Stimulated activated CD4-positive, alpha-beta T cell treated with anti-CD3 and anti-CD28 coated beads, Interleukin-12 subunit alpha, Interleukin-12 subunit beta, amount 100 ng/mL, for 24 hours (primary cell): ENCODE measurements at places on chromosomes 16 and 17.
A peak's percentile ranks its signal among the peaks of the same experiment; 100 is the strongest.

- DNase-seq, result no peak
Measured at GRCh38 chr17:82114447-82114846, 16.4 kb upstream of the FASN start.

DNA sequence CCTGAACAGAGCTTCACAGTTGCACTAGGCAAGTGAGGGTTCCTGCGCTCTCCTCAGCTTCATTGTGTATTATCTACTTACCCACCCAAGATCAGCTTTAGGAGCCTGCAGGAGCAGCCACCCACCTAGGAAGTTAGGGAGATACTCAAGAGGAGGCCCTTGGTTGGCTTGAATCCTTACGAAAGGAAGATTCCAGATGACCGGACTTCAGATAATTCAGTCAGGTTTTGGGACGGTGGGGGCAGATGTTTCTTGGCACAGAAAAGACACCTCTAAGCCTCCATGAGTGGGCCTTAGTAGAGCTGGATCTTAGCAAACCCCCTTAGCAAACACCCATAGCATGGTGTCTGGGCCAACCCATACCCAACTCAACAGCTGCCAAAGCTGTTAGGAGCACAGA lies 2.4 kb upstream of the CBFB start:
- no peak for DNase-seq

DNA sequence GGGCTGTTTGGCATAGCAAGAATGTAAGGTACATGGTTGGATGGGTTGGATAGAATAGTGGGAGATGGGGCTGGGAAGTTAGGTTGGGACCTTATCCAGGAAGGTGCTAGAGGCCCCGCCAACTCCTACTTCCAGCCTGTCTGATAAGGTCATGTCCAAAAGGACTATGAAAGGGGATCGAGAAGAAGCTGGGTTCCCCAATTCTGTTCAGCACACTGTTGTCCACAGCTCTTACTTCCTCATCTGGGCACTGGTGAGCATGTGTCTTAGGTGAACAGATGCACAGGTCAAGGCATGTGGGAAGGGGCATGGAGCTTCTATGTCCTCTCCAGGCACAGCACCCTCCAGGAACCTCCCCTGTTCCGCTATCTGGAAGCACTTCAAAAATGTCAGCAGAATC lies 5.6 kb upstream of the ULK2 start:
- DNase-seq, result no peak

GRCh38 chr17:13176436-13176835 lies 158.6 kb upstream of the ELAC2 start:
- no peak for DNase-seq

DNA sequence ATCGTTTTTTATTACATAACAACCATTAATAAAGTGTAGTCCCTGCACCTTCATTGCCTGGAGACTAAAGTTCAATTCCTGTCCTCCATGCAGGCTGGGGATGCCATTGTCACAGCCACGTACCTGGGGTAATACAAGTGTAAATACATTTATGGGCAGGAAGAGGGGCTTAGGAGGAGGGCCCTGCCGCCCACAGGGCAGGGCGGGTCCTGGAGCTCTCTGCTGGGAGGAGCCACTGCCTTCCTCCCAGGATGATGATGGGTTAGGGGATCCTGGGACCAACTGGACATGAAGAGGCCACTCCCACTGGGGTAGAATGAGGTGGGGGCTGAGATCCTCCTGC lies 44.1 kb upstream of the SLC38A10 start:
- no peak for DNase-seq

GRCh38 chr16:86016201-86016965 lies 117.4 kb downstream of the IRF8 start:
- peak; percentile 32 for DNase-seq

DNA sequence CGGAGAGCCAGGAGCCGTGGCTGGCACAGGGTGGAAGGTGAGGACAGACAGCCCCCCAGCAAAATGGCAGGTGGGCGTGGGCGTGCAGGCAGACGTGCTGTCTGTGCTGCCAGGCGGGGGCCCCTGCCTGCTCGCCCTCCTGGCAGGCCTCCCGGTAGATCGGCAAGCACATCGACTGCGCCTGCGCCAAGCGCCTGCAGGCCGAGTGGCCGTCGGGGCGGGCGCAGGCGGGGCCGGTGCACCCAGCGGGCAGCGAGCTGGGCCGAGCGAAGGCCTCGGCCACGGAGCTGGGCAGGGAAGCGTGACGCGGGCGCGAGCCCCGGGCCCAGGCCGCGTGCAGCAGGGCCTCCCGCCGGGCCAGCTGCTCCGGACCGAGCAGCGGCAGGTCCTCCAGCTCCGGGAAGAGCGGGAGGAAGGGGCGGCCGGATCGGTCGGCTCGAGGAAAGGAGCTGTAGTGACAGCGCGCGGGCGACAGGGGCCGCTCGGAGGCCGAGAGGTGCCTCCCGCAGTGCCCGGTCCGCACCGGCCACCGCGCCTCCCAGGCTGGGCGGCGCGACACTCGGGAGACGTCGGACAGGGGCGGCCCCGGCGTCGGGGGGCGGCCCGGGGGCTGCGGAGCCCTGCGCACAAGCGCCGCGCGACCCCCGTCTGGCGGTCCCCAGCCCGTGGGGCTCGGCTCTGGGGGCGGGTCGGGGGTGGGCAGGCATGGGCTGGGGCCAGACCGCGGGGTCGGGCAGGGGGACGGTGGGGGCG lies 16.9 kb downstream of the GRIN2C start:
- no peak for DNase-seq

DNA sequence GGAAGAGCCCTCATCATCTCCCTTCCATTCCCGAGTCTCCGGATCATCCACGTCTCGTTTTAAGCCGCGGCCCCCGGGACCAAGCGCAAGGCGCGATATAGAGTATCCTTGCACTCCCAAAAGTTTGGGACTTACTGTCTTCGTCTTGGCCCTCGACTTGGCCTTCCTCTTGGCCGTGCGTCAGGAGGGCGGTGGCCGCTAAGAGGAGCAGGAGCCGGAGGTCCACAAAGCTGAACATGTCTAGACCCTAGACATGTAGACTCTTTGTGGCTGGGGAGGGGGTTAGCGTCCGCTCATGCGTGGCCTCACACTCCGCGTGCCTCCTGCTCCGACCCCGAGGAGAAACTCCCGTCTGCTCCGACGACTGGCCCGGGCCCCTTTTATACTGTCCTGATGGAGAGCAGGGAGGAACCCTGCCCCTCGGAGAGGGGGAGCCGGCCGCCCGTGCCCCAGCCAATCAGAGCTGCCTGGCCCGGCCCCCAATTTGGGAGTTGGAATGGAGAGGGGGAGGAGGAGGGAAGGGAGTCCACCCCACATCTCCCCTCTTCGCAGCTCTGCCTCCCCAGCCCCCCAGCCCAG lies at the start of gene COL1A1:
COL1A1 (minus strand) TSS at position 356 of the 579 bp plus-strand sequence; CDS start at position 238, 118 bp downstream.
- DNase-seq, result no peak

- no peak for DNase-seq
Measured at GRCh38 chr16:19879241-19879792, 5.3 kb downstream of the GPRC5B start.

GRCh38 chr16:53064081-53064578 lies 9.3 kb downstream of the CHD9 start:
- DNase-seq, result no peak

- DNase-seq, result no peak
Measured at GRCh38 chr17:80397686-80398085, 17.3 kb upstream of the ENDOV start.

- DNase-seq, result no peak
Measured at GRCh38 chr17:12342609-12343435, 322.1 kb downstream of the MAP2K4 start.

GRCh38 chr17:82881900-82882714 lies 42.3 kb upstream of the ZNF750 start:
- no peak for DNase-seq

DNA sequence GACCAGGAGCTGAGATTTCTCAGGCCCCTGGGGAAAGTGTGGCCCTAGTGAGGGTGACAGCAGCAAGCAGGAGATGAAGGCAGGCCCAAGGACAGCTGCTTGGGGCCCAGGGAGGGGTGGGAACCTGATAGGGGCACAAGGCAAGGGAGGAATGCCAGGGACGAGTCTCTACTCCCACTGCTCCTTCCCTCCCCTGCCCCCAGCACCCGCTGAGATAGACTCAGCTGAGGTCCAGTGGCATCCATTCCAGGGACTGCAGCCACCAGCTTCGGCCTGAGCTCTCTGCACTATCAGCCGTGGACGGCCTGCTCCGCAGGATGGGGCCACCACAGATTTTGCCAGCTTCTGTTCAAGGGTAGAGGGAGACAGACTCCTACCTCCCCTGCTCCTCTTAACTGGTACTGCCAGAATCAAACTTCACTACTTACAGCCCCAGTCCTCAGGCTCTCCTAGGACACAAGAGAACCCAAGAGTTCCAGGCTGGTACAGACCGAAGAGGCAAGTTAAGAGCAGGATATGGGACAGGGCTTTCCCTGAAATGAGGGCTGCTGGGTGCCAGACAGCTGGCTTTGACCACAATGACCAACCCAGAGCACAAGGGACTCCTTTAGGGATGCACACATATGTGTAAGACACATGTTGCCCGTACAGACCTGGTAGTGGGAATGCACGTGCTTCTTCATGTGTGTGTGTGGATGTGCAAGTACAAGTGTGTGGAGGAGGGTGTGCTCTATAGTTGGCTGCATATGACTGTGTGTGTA lies 5.5 kb downstream of the CACNB1 start:
- no peak for DNase-seq

GRCh38 chr16:88287219-88287618 lies 95.5 kb upstream of the ZNF469 start:
- DNase-seq, result no peak

DNA sequence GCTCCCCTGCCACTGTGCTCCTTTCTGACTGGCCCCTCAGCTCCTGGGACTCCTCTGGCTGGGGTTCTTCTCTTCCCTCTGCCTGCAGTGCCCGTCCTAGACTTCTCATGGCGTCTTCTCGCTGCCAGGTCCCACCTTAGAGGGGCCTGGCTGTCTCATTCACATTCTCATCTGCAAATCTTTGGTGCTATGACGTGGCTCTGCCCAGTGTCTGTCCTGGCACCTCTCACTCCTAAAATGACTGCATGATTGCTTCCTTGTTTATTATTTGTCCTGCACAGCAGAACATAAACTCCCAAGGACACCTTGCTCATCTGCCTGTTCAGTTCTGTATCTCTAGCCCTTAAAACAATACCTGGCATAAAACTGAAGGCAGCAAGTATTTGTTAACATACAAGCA lies 18.5 kb upstream of the ALDH3A2 start:
- no peak for DNase-seq

DNA sequence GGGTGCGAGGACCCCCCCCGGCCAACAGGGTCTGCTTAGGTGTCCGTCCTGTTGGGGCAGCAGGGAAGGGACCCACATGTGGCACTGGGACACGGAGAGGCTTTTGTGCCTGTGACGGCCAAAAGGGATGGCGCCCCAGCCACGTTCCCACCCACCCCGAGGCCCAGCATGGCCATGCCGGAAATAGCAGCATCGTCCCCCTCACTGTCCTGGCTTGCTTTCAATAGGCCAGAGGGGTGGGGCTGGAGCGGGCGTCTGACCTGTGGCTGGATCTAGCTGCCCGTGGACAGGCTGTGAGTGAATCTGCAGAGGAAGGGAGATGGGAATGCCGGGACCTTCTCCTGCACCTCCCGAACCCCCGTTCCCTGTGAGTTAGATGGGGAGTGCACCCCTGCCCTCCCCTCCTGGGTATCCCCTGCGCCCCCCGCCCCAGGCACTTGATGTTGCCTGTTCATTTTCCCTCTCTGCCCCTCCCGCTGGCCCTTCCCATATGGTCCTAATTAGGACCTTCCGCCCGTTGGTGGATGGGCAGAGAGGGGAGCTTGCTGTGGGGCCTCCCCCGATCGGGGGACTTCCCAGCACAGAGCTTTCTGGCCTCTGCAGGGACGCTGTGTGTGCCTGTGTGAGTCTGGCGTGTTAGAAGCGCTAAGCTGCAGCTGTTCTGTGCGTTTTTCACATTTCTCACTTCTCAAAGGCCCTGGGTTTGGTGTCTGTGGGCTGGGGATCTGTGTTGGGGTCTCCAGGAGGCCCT lies 292.8 kb downstream of the SEC14L1 start:
- no peak for DNase-seq

- no peak for DNase-seq
Measured at GRCh38 chr16:78902321-78902720, 698.2 kb downstream of the MAF start.

DNA sequence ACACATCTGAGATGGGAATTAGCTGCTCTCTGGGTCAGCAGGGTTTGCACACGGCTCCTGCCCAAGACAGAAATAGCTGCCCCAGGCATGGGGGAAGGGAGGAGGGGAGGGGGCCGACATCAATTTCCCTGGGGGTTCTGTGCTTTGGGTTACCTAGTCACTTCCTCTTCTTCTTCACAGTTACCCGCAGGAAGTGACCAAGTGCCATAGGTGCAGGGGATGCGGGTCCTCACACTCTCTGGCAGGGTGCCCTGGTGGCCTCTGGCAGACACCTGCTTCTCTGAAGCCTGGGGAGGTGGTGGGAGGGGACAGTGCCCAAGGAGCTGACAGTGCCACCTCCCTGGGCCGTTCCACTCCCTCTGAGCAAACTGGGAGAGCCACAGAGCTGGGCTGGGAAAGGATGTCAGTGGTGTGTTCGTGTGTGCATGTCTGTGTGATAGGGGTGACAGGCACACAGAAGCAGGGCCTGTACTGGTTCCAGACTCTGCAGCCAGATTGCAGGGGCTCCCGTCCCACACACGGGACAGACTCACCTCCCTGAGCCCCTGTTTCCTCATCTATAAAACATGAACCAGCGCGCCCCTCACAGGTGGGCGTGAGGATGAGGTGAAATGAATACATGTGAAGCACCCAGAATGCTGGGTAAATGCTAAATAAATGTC lies 18.2 kb downstream of the SCN4A start:
- no peak for DNase-seq

GRCh38 chr17:2691069-2691871 lies 20.3 kb downstream of the CLUH start:
- DNase-seq, result no peak

DNA sequence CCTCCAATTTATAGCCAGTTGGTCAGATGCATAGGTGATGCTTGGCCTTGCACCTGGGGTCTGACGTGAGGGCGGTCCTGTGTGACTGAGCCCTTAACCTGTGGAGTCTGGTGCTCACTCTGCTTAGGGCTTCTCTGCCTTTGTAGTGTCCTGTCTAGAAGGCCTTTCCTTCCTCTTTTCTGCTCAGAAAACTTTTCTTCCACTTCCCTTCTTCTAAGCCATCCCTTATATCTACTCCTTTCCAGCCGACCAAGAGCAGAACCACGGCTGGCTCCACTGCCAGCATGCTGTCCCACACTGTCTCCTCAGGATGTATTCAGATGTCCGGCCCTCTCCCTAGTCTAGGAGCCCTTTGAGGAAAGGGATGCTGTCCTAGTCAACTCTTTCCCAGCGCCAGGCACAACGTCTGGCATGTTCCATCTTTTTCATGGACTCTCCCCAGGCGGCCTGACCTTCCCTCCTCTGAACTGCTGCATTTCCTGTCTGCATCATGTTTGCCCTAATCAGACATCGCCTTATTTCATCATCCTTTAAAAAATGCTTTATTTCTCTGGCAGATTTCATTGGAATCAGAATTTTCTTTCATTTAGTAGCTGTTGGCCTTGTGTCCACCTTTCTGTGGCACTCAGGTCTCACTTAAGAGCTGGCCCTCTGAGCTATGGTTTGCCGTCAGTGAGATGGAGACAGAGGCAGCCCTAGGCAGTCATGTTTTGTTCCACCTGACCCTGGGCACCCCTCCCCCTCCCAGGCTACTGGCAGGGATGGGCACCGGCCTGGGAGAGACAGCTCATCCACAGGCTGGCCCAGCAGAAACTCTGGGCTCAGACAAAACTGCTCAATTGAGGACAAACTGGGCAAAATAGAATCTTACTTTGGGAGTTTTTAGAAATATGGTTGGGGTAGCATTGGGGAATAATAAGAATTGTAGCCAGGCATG lies 15.5 kb upstream of the BRCA1 start:
- DNase-seq, result no peak
